RWPE1 (cell line): ENCODE measurements at places on chromosomes 16 and 17.
A peak's percentile ranks its signal among the peaks of the same experiment; 100 is the strongest.

GRCh38 chr17:1746975-1747543 is 4.4 kb downstream of the SERPINF2 start:
- peak; percentile 69 for DNase-seq

GRCh38 chr17:27333410-27333980 is 39.6 kb downstream of the WSB1 start:
- no peak for DNase-seq

DNA sequence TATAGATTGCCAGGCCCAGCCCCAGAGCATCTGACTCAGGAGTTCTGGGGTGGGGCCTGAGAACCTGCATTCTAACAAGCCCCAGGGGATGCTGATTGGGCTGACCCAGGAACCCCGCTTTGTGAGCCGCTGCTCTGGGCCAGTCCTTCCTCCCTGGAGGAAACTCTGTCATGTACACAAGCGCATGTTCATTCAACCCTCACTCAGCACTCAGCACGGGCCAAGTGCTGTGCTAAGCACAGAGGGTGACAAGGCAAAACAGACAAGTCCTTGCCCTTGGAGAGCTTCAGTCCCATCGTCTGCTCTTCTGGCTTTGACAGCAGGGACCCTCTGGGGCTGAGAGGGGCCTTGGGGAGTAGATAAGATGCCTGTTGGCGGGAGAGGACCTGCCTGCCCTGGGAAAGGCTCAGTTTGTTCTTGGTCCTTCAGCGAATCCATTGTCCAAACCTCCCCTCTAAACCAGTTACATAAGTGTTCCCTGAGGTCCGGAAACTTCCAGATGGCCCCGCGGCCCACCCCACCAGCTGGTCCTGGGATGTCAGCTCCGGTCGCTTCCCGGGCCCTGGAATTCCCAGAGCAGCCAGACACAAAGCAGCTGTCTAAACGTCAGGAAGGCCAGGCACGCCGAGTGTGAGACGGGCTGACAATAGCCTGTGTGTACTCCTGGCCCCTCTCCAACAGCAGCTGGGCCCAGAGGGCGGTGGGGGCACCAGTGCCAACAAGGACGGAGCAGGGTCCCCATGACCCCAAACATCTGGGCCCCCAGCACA is 88.8 kb downstream of the ZDHHC7 start:
- no peak for DNase-seq

DNA sequence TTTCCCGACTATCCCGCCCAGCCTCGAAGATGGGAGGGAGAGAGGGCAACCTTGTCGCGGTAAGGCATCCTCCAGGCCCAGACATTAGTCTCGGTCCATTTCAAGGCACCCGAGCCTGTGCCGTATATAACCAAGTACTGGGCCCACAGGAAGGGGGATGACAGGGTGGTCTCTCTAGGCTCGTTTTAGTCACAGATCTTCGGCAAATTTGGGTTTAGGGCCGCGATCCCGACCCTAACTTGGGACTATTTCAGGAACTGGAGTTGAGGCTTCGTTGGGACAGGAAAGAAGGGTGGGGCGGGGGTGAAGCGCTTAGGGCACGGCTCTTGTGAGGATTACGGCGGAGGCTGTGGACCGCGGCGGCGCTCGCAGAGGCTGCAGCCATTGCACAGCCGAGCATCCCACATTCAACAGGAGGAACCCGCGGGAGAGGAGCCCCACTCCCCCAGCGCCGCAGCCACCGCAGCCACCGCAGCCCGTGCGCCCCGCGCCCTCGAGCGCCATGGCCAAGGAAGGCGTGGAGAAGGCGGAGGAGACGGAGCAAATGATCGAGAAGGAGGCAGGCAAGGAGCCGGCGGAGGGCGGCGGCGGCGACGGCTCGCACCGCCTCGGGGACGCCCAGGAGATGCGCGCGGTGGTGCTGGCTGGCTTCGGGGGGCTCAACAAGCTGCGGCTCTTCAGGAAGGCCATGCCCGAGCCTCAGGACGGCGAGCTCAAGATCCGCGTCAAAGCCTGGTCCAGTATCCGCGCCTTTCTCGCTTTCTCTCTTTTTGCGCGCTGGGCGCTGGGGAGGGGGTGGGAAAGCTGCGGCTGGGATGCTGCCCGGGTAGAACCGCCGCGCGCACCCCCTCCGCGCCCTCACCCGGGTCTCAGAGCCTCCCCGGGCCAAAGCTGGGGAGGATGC is at the start of gene VAT1L:
TSS of gene VAT1L (plus strand) at position 384 of the 904 bp plus-strand sequence. CDS start at position 503, 119 bp downstream.
- no peak for DNase-seq
